ENCODE measurements at places on chromosomes 3 and 15.

- DNase-seq, result no peak
These were observed 96.3 kb downstream of the ZNF385D start for GRCh38 chr3:21654662-21655061.

DNA sequence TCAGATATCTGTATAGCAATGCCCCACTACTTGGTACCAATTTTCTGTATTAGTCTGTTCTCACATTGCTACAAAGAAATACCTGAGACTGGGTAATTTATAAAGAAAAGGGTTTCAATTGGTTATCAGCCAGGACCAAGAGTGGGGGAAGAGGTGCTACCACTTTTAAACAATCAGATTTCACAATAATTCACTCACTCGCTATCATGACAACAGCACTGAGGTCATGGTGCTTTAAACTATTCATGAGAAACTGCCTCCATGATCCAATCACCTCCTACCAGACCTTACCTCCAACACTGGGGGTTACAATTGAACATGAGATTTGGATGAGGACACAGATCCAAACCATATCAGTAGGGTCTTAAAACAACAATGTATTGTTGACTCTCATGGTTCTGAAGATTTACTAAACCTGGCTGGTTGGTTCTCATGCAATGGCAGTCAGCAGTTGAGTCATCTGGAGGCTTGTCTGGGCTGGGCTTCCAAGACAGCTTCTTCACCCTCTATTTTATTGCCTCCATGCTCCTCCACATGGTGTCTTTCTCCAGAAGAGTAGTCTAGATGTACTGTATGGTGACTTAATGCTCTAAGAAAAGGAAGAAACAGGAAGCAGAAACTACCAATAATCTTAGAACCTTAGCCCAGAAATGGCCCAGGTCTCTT lies 21.2 kb upstream of the TM4SF4 start:
- no peak for DNase-seq

DNA sequence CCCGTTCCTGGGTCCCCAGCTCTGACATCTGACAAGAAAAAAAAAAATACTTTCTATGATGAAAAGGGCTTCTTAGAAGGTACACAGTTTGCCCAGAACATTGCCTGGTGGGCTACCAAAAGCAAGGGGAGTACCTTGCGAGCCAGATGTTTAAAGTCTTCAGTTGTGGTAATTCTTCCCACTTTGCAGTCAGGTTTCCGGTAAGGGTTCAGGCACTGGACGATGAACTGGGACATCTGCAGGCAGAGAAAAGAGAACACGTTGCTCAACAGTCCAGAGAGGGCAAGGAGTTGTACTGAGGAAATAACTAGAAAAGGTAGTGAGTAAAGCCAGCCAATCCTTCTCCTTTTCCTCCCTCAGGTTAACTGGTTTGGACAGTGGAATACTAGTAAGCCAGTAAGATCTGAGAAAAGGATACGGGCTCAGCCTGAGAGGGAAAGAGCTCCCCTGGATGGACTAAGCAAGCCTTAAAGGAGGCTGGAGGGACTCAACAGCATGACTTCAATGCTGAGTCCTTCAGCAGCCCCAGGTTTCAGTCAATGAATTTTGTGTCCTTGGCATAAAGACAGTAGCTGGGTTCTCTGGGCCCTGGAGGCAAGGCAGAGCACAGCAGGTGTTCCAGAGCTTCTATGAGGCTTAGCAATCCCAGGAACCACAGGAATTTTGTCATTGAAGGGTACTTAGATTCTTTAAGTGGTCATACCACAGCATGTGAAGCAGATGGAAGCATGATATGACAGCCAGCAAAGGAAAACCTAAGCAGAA lies 38.2 kb downstream of the NBEAL2 start:
- no peak for DNase-seq

DNA sequence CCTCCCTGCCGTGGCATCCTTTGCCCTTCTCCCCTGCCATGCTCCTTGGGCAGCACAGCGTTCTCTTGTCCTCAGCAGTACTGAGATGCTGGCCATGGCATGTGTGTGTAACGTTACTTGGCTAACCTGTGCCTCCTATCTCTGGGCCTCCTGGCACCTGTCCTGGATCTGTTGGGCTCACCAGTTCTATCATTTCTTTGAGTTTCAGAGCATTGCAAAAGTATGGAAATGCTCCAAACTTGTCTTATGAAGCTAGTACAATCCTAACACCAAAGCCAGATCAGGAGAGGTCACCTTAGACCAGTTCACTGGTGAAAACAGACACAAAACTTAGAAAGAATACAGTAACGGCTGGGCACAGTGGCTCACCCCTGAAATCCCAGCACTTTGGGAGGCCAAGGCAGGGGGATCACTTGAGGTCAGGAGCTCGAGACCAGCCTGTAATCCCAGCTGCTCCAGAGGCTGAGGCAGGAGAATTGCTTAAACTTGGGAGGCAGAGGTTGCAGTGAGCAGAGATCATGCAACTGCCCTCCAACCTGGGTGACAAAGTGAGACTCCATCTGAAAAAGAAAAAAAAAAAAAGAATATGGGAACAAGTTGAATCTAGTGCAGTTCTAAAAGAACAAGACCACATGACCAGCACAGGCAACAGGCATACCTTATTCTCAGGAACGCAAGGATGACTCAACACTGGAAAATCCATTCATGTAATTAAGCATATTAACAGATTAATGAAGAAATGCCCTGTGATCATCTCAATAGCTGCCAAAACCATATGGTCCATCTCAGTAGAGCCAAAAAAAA lies 62.4 kb upstream of the TRPM1 start:
- no peak for DNase-seq

GRCh38 chr3:137514853-137515252 lies 249.3 kb upstream of the SOX14 start:
- DNase-seq, result no peak

- no peak for DNase-seq
These were observed 42.9 kb downstream of the SCN5A start for GRCh38 chr3:38606561-38606960.

DNA sequence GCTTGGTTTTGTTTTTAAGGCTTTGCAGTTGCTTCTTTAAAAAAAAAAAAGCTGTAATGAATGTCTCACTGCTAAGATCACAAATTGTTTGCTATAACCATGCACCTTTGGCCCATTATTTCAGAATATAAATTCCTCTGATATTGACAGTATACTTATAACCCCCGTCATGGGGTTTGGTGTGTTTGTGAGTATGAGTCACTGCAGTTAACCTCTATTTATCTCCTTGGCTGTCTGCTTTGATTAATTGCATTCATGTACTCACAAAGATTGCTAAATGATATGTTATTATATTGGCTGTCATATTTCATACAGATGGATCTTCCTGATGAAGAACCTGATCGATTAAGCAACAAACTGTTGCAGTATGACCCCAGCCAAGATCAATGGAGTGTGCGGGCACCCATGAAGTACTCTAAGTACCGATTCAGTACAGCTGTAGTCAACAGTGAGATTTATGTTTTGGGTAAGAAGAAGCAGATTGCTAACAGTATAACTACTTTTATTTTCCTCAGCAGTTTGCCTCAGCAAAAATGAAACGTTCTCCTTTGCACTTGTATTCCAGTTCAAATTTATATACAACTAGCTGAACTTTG lies 14.9 kb downstream of the KBTBD12 start:
- no peak for DNase-seq

GRCh38 chr3:59017617-59017984 lies 32.2 kb downstream of the CFAP20DC start:
- DNase-seq, result no peak

GRCh38 chr15:60017538-60018520 lies 13.7 kb downstream of the FOXB1 start:
- peak; percentile 78 for DNase-seq

DNA sequence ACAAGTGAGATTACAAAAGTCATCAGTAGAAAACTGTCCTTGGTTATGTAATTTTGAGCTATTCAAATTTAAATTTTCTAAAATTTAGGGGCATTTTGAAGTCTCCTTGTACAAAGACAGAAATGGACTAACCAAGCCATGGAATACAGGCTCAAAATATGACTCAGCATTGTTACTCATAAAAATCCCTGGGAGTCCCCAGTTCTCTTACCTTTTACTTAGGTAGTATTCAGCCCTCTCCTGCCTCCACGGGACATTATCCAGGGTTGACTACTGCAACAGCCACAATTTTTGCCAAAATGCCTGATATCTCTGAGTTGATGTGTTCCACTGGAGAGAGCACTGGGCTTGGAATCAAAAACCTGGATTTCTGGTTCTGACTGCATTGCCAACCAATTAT lies 25.0 kb downstream of the CLDN18 start:
- DNase-seq, result no peak

DNA sequence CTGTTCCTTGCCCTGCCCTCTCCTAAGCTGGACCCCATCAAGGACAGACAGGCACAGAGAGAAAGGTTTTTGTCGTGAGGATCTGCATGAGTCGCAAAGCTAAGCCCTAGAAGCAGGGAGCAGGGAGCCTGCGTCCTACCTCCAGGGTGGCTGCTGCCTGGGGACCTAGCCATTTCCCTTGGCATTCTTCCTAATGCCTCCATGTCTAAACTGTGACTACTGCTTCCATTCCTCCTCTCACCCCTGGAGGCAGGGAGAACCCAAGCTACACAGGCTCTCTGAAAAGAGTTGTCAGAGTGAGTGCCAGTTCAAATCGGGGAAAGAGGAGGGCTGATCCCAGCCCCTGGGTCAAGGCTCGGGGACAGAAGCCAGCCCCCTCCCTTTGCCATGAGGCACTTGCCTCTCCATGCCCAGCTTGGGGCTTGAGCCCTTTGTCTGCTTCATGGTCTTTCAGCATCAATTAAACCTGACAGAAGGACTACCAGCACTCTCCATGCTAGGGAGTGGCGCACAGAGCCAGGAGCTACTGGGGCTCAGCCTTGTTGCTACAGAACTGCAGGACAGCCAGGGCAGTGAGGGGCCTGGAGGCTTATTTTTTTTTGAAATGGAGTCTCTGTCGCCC lies 2.4 kb downstream of the GCHFR start:
- DNase-seq, result no peak
